ENCODE measurements at places on chromosomes 6 and 20.

GRCh38 chr6:154835307-154835706, 102.1 kb downstream of the SCAF8 start:
- H3K27me3 ChIP-seq, result no peaks in the 10 kb centered on the region
- DNase-seq, result no peak
- H3K4me3 ChIP-seq, result no peak overlapping the region
- H3K27ac ChIP-seq, result peak overlapping the region; percentile 70

DNA sequence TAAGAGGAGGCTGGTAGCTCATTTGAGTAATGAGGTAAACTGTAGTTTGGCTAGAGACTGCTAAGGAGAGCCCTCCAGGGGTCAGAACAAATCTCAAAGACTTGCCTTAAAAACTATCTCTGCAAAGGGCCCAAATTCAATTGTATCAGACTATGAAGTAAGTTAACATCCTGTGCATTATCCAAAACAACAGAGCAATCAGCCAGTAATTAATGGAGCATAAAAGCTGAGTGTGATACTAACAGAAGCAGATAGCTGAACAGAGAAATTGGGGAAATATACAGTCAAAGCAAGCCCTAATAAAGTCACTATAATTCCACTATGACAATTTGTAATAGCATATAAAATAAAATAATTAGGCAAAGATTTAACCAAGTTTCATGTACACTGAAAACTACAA, 45.8 kb upstream of the TNFRSF21 start:
- no peaks in the 10 kb centered on the region for H3K4me1 ChIP-seq
- H3K4me3 ChIP-seq, result no peak overlapping the region
- no peak for DNase-seq
- no peaks in the 10 kb centered on the region for H3K27me3 ChIP-seq

DNA sequence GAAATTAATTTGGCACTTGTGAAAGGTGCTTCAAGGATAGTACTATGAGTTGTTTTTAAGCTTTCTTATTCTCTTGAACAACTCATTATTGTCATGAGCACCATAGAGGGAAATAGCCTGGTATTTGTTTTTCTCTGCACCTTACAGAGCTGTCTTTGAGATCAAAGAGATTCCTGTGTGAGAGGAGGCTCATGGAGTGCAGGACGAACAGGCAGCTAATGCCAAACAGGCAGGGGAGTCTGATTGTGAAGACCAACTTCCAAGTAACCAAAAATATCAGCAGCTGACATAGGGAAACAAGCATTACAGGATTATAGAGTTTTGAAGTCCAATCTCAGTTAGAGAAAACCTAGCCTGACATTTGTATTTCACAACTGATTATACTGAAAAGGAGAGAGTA, 110.6 kb upstream of the TENT5A start:
- H3K27me3 ChIP-seq, result no peaks in the 10 kb centered on the region
- H3K4me3 ChIP-seq, result no peak overlapping the region
- H3K27ac ChIP-seq, result no peak overlapping the region
- peak; percentile 43 for DNase-seq
- no peaks in the 10 kb centered on the region for H3K36me3 ChIP-seq
- H3K4me1 ChIP-seq, result peaks cover 11% of the 10 kb centered on the region

DNA sequence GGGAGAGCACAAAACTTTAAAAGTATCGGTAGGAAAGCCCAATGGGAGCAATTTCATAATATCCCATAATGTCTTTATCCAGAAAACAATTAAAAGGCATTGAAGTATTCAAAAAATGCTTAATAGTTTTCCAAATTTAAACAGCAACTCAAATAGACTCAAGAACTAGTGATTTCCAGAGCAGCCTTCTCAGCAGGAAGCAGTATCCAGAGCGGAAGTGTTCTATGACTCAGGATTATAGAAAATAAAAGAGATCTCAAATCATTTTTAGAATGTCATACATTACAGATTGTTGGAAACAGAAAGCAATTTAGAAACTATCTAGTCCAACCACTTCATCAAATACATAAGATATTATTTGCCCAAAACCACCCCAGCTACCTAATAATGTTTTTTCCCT, 79.3 kb downstream of the COL12A1 start:
- H3K36me3 ChIP-seq, result no peaks in the 10 kb centered on the region
- H3K4me1 ChIP-seq, result no peaks in the 10 kb centered on the region
- no peak for DNase-seq
- H3K27me3 ChIP-seq, result no peaks in the 10 kb centered on the region

DNA sequence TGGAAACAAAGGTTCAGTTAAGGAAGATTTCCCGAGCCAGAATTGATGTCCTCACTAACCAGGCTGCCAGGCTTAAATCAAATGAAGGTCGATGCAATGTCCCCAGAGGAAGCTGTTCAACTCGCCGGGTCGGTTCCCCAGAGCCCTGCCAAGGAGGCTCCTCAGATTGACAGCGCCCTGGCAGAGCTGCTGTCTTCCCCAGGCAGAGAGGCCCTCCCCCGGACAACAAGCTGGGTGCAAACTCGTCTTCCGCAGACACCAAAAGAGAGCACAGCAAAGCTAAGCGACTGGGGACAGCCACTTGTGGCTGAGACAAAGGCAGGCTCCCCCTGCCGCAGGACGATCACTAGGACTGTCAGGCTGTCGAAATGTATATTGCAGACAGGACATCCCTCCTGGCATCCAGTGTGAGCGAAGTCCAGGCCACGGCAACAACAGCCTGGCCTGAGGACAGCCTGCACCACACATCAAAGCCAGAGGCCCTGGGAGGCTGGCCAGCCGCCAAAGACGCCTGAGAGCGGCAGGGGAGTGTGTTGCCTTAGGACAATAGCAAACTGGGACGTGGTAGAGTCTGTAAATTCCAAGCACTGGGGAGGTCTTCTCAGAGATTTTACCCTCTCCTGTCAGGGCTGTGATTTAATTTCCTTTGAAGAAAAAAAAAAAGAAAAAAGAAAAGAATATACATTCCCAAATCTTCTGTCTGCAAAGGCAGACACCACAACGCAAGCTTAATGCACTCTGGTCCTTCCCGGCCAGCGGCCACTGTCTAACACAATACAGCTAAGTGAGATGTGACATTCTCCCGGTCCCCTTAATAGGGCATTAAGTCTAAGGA, 99.1 kb downstream of the HIVEP2 start:
- DNase-seq, result peak; percentile 87
- H3K4me1 ChIP-seq, result peaks cover 25% of the 10 kb centered on the region
- no peaks in the 10 kb centered on the region for H3K36me3 ChIP-seq
- H3K27ac ChIP-seq, result peak overlapping the region; percentile 36

GRCh38 chr6:169045486-169045885, 208.2 kb downstream of the THBS2 start:
- H3K4me1 ChIP-seq, result no peaks in the 10 kb centered on the region
- no peaks in the 10 kb centered on the region for H3K27me3 ChIP-seq
- no peaks in the 10 kb centered on the region for H3K36me3 ChIP-seq
- H3K27ac ChIP-seq, result no peak overlapping the region

DNA sequence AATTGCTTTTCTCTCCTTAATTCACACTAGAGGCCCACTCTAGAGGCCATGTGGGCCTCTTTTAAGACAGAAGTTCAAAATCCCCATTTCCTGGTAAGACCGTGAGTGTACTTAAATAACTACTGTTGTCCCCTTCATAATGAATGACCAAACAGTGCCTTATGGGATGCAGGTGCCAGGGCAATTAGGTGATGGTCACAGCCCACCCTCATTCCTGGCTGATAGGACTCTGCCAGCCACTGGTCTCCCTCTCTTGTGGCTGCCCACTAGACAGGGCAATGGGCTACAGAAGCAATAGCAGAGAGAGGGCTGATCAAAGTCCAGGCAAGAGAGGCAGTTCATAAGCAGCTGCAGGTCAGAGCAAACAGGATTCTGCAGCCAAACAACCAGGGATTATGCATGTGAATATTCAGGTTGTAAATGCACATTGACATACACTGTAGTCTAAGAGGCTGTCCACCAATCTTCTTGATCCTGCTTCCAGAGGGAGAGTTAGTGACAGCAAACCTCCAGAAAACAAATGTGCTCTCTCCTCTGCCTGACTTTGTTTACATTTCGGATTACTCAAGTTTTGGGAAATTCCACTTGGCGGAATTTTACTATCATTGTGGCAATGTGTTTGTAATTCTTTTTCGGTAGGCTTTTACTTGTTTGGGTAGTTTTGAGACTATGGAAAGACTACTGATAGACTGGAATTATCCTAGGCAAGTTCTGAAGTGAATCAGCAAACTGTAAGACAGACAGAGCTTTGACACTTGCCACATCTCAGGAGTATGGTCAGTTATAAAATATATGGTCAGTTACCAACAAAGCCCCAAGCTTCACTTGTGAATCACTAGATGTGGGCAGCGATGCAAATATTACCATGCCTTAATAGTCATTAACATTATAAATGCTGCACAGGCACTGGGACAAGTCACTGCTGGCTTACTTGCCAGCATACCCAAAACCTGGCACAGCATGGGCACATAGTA, 12.8 kb downstream of the PTPRK start:
- peaks cover 10% of the 10 kb centered on the region for H3K4me1 ChIP-seq
- no peaks in the 10 kb centered on the region for H3K27me3 ChIP-seq
- no peak overlapping the region for H3K4me3 ChIP-seq
- no peak overlapping the region for H3K27ac ChIP-seq
- no peaks in the 10 kb centered on the region for H3K36me3 ChIP-seq

DNA sequence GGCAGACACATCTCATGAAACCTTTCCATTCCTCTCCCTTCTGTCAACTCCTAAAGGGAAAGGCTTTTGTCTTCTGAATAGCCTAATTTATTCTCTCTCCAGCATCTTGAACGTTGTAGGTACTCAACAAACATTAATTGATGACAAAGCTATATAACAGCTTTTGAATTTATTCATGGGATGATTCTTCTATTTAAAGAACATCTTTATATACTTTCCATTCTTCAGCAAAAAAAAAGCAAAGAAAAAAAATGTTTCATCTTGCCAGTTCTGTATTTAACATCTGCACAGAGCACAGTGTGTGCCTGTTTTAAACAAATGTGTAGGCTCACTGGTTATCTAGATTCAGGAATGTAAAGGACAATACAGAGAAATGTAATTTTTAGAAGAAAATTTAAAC, 648.7 kb downstream of the KIF16B start:
- H3K4me3 ChIP-seq, result no peak overlapping the region
- no peaks in the 10 kb centered on the region for H3K4me1 ChIP-seq
- no peaks in the 10 kb centered on the region for H3K27me3 ChIP-seq
- no peak for DNase-seq
- no peak overlapping the region for H3K27ac ChIP-seq

DNA sequence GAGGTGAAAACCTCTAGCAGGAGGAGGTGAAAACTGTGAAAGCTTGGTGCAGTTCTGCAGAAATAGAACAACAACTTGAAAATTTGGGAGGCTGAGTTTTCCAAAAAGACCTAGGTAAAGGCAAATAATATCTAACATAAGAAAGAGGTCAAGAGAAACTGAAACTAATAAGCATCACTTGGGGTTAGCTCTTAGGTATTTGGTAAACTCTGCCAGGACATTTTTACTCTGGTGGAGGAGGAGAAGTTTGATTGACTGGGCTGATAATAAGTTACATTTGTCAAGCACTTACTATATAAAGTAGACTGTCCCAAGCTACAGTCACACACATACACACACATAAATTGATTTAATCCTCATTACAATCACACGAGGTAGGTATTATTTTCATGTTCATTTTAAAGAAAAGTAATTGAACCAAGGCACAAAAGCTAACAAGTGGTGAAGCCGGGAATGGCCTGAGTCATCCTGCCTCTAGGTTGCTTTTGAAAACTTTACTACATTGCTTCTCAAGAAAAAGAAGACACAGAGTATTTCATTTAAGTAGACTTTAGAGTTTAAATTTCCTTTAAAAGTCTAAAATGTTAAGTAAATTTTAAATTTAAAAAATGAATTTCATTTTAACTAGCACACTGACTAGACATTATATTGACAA, 275.5 kb downstream of the PTPRK start:
- H3K27ac ChIP-seq, result no peak overlapping the region
- no peak overlapping the region for H3K4me3 ChIP-seq
- H3K27me3 ChIP-seq, result no peaks in the 10 kb centered on the region
- no peaks in the 10 kb centered on the region for H3K36me3 ChIP-seq
- DNase-seq, result no peak

- DNase-seq, result no peak
- no peaks in the 10 kb centered on the region for H3K4me1 ChIP-seq
- H3K27ac ChIP-seq, result no peak overlapping the region
- H3K4me3 ChIP-seq, result no peak overlapping the region
- no peaks in the 10 kb centered on the region for H3K27me3 ChIP-seq
- no peaks in the 10 kb centered on the region for H3K36me3 ChIP-seq
Observed at GRCh38 chr20:63409066-63409833, 48.1 kb upstream of the CHRNA4 start.

GRCh38 chr6:20542927-20543602, 8.8 kb downstream of the CDKAL1 start:
- no peak overlapping the region for H3K27ac ChIP-seq
- no peaks in the 10 kb centered on the region for H3K27me3 ChIP-seq
- DNase-seq, result no peak
- no peak overlapping the region for H3K4me3 ChIP-seq
- peaks cover 12% of the 10 kb centered on the region for H3K36me3 ChIP-seq
- peaks cover 12% of the 10 kb centered on the region for H3K4me1 ChIP-seq

DNA sequence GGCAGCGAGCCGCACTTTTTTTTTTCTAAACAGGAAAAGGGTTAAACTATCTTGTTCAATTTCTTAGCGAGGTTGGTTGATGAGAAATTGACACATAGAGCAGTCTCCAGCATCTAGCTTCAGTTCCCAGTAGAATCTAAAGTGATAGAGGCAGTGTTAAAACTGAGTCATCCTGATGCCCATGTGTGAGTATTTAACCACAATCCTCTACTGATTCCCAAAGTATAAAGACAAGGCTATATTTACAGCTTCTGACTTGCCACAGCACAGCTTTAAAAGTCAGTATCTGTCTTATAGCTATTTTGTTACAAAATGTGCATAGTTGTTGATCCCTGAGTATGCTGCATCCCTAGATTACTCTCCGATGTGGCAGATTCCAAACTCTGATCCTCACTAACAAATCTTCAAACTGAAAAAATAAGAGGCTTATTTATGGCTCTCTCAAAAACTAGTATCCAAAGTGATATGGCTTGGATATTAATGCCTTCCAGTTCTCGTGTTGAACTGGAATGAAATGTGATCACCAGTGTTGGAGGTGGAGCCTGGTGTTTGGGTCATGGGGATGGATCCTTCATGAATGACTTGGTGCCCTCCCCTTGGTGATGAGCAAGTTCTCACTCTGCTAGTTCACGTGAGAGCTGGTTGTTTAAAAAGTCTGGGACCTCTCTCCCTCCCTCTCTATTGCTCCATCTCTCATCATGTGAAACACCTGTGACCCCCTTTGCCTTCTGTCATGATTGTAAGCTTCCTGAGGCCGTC, 13.1 kb upstream of the POPDC3 start:
- H3K27me3 ChIP-seq, result no peaks in the 10 kb centered on the region
- no peak overlapping the region for H3K4me3 ChIP-seq
- no peaks in the 10 kb centered on the region for H3K4me1 ChIP-seq
- H3K36me3 ChIP-seq, result no peaks in the 10 kb centered on the region
- DNase-seq, result no peak

- no peak overlapping the region for H3K27ac ChIP-seq
- no peak overlapping the region for H3K4me3 ChIP-seq
- no peaks in the 10 kb centered on the region for H3K4me1 ChIP-seq
Observed at GRCh38 chr6:166310634-166311033, 2.4 kb upstream of the PRR18 start.

DNA sequence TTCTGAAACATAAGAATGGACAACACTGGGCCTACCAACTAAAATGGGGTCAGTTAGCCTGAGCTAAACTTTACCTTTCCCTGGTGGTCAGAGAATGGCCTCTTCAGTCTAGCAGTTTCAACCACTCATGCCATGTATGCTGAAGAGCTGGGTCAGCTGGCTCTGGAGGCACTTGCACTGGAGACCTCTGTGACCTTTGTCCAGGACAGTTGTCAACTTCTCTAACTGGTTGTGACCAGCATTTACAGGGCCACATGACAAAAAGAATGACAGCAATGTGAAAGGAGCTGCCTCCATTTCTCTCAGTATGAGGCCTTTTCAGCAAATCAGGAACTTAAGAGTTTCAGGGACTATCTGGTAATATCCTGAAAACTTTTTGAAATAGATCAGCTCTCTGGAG, 59.9 kb upstream of the TMEM30A start:
- H3K36me3 ChIP-seq, result no peaks in the 10 kb centered on the region
- no peak overlapping the region for H3K27ac ChIP-seq
- H3K27me3 ChIP-seq, result no peaks in the 10 kb centered on the region
- no peak overlapping the region for H3K4me3 ChIP-seq
- DNase-seq, result no peak
